SK-N-DZ (cell line): ENCODE measurements at places on chromosomes 6 and 20.

- DNase-seq: no peak
These were observed 5.9 kb downstream of the MRPS10 start for GRCh38 chr6:42211726-42212125.

- DNase-seq: no peak
These were observed 20.2 kb downstream of the MCUR1 start for GRCh38 chr6:13794184-13794583.

DNA sequence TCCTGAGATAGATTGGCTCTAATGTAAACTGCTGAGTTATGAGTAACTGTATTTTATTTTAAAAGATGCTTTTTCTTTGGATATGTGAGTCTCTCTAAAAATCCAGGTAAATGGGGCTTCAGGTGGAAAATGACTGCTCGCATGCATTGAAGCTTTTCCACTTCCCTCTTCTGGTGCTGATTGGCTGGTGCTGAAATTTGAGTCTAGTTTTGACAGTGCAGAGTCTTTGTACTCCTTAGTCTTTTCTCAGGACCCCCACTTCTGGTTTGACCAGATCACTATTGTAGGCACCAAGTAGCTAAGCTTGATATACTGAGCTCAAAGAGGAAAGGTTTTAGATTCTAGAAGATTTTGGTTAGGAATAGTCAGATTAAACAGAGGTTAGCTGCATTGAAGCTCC is 60.7 kb upstream of the TULP4 start:
- DNase-seq: no peak

- no peak for DNase-seq
These were observed at the start of gene NKX2-2 for GRCh38 chr20:21513881-21514540. Gene NKX2-2, minus strand, starts transcription at chr20:21514064. Its CDS starts 395 bp downstream, at chr20:21513669.

GRCh38 chr6:163718537-163718936 is 304.0 kb downstream of the QKI start:
- DNase-seq: no peak

DNA sequence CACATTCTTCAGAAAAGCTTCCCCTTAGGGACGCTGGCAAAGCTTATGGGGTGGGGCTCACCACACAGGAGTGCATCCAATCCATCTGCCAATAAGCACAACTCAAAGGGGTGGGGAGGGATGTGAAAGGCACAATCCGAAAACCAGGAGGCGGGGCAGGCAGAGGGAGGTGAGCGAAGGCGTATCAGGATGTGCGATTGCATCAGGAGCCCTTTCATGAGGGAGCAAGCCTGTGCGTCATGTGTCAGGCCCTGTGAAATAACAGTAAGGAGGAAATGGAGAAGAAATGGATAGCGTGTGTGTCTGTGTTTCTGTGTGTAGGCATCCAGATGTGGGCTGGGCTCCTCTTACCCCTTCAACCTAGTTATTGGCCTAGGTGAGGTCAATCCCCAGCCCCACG is 382.4 kb upstream of the CDH4 start:
- DNase-seq: no peak

DNA sequence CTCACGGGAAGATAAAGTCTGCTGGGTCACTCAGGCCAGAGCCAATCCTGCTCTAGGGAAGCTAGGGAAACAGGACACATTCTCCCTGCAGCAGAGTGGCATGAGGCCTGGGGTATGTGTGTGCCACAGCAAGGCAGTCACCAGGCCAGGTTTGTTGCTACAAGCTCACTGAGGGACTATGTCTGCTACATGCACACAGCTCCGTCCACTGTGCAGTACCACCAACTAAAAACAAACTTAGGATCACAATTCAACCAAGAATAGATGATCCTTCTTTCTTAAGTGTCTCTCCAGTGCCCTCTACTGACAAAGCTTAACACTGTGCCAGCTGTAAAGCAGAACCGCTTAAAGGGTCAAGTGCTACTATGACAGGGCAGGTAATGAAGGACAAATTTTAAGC is 192.5 kb downstream of the PTPRK start:
- peak; percentile 30 for DNase-seq

- no peak for DNase-seq
These were observed 29.5 kb upstream of the SHLD1 start for GRCh38 chr20:5720696-5721095.

- DNase-seq: no peak
These were observed 77.4 kb upstream of the F13A1 start for GRCh38 chr6:6397842-6398241.

- no peak for DNase-seq
These were observed 186.8 kb downstream of the CDH26 start for GRCh38 chr20:60144974-60145527.

DNA sequence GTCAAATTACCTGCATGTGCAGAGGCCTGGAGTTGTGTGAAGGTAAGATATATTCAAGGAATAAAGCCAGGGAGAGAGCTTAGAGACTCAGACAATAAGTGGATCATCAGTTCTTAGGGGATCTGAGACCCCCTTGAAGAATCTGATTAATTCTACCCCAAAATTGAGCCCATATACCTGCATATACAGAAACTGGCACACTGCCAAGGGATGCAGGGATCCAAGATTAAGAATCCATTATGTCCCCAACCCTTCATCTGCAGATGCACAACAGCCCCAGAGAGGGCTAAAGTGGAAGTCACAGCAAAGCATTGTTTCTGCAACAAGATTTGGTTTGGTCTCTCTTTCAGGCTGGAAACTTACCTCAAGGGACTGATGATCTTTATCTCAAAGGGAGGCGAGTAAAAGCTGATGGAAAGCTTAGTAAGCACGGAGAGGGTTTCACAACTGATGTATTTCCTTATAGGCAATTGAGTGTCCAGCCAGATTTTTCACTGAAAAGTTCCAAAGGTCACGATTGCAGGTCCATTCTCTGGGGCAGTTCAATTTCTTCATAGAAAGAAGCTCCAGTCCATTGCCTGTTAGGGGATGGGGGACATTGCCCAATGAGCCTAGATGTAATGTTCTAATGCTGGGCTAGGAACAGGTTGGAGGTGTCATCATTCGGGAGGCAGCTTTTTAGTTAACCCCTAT is 20.9 kb upstream of the STK35 start:
- DNase-seq: no peak

- DNase-seq: no peak
These were observed 96.6 kb downstream of the HAO1 start for GRCh38 chr20:7843613-7844012.

GRCh38 chr6:154624038-154624599 is 109.1 kb upstream of the SCAF8 start:
- DNase-seq: no peak

GRCh38 chr6:72553531-72554511 is 68.0 kb upstream of the KCNQ5 start:
- no peak for DNase-seq

DNA sequence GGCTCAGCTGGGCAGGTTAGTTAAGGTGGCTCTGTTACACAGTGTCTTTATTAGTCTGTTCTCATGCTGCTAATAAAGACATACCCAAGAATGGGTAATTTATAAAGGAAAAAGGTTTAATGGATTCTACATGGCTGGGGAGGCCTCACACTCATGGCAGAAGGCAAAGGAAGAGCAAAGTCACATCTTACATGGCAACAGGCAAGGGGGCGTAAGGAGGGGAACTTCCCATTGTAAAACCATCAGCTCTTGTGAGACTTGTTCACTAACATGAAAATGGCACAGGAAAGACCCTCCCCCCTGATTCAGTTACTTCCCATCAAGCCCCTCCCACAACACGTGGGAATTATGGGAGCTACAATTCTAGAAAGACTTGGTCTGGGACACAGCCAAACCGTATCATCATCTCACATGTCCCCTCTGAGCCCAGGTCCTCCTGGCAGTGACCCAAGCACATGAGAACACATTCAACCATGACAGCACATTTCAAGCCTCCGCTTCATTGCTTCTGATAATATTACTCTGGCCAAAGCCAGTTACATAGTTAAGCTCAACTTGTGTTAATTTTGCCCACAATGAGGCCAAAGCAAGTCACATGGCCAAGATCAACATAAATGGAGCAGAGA is 383.9 kb downstream of the PLCB1 start:
- DNase-seq: no peak

- DNase-seq: no peak
These were observed 57.6 kb downstream of the TCP11 start for GRCh38 chr6:35083507-35083906.

GRCh38 chr6:17602888-17603287 is 2.8 kb downstream of the FAM8A1 start:
- no peak for DNase-seq

DNA sequence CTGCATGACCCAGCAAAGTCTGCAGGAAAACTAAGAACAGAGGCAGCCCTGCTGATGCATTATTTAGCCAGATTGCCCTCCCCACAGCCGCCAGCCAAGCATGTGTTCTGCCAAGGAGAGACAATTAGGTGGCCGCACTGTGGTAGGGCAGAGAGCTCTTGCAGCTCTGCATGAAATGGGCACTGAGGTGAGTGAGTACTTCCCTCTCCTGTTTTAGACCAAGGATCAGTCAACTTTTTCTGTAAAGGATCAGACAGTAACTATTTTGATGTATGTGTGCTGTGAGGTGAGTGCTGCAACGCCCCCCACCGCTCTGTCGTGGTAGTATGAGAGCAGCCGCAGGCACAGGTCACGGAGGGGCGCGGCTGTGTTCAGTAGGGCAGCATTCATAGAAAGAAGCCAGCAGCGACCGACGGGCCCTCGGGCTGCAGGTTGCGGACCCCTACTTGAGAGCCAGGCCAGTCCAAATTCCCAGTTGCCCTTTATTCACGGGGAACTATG is 23.8 kb upstream of the FAM50B start:
- DNase-seq: no peak

DNA sequence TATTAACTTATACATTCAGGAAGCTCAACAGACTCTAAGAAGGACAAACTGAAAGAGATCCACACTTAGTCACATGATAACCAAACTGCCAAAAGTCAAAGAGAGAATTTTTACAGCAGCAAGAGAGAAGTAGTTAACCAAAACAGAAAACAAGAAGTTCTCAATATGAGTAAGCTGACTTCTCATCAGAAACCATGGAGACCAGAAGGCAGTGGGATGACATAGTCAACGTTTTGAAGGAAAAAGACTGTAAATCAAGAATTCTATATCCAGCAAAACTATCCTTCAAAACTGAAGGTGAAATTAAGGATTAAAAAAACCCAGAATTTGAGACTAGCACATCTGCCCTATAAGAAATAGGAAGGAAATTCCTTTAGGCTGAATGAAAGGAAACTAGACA is 60.4 kb downstream of the COL19A1 start:
- DNase-seq: no peak

DNA sequence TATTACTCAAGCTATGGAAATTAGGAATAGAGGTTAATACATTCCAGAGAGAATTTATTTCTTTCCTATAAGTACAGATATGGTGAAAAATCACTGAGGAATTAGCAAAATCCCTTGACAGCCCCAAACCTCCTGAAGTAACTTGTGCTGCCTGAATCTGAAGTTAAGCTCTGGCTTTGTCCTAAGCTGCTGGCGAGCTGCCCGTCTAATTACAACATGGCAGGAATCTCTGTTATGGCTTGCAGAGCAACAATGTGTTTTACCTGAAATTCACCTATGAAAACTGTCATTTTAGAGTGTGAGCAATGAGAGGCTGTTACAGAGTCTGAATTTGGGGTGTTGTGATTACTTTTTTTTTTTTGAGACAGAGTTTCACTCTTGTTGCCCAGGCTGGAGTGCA is 22.5 kb upstream of the IYD start:
- DNase-seq: no peak

DNA sequence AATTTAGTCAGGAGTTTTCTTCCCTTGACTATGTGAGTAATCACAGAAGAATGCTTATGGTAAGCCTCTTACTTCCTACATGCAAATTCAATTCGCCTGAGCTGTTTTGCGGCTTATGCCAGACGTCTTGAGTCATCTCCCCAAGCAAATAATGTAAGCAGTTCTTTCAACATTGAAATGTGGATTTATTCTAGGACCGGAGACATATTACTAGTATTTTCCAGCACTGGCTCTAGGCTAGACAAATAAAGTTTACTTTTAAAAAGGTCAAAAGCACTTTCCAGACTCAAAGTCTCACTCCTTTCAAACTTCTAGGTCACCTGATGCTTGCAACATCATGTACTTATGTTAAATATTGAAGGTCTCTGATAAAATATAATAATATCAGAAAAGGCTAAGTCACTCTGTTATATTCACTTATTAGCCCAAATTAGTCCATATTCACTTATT is 38.1 kb upstream of the NOX3 start:
- no peak for DNase-seq

DNA sequence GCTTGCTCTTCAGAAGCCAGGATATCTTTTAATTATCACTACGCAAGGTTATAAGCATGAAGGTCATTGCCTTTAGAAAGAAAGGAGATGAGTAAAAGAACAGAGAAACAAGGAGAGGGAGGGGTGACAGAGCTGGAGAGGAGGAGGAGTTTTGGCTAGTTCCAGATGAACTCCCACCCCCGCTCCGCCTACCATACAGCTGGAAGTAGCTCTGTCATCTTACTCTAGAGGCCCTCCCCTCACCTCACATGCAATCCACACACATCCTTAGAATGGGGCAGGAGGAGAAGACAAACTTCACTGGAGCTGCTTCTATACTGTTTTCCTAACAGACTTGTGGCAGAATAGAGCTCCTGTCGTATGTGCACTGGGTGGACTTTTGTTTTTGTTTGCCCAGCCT is 144.7 kb downstream of the SCML4 start:
- peak; percentile 38 for DNase-seq
